CD4-positive, alpha-beta T cell (primary cell): ENCODE measurements at places on chromosomes 3 and 15. TPM values are rescaled to one million over a fixed set of nuclear protein-coding genes. Genes with fewer than 3 reads are reported as not detected.

- no peak overlapping the region for H3K27ac ChIP-seq
- no peaks in the 10 kb centered on the region for H3K27me3 ChIP-seq
- H3K36me3 ChIP-seq = no peaks in the 10 kb centered on the region
- H3K4me1 ChIP-seq = peaks cover 12% of the 10 kb centered on the region
Measured at GRCh38 chr15:57037548-57037947, 119.1 kb downstream of the TCF12 start.

DNA sequence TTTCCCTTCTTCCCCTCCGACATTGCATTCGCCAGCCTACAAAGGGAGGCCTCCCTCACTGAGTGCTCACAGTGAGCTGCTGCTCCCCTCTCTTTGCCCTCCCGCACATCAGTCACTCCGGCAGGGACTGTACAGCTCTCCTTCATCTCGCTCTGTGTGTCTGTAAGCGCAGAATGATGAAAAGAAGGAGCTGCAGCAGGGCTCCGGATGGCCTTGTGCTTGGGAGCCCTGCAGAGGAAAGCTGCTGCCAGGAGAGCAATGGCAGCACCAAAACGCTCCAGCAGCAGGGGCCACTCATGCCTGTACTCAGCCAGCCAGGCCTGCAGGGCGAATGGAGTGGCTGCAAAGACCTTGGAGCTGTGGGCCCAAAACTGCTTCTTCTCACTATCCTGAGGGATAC lies 107.0 kb upstream of the NSMCE3 start:
- H3K36me3 ChIP-seq = no peaks in the 10 kb centered on the region
- H3K27ac ChIP-seq = no peak overlapping the region
- no peaks in the 10 kb centered on the region for H3K4me1 ChIP-seq

DNA sequence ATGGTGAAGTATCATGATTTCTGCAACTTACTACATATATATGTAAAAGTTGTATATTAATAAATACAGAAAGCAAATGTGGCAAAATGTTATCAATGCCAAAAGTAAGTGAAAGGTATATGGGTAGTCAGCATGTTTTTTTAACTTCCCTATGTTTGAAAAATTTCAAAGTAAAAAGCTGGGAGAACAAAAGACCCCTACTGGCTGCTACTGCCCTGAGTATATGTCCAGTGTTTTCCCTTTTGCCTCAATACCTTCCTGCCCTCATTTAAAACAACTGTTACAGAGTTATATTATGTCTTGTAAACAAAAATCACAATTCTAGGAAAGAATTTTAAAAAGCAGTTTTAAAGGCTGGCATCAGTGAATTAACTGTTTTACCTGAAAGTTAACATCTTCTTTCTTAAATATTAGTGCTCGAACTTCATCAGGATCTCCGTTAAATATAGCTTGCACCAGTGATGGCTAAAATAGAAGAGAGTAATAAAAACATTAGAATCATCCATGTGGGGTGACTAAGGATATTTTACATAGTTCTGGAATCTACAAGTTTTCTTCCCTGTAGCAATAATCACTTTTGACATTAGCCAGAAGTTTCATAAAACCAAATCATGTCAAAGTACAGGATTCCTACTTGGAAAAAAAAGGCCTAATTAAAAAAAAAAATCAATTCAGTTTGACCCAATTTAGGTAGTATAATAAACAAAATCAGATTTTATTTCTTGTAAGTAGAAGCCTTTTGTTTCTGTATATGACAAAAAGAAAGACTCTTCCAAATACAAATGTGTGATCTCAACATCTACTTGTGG lies 2.7 kb downstream of the ANKRD28 start:
- H3K36me3 ChIP-seq = peaks cover 8% of the 10 kb centered on the region
- H3K4me1 ChIP-seq = peaks cover 8% of the 10 kb centered on the region
- no peaks in the 10 kb centered on the region for H3K27me3 ChIP-seq
- no peak for DNase-seq

- no peaks in the 10 kb centered on the region for H3K27me3 ChIP-seq
- H3K36me3 ChIP-seq = no peaks in the 10 kb centered on the region
- H3K27ac ChIP-seq = no peak overlapping the region
- no peaks in the 10 kb centered on the region for H3K4me1 ChIP-seq
- no peak overlapping the region for H3K4me3 ChIP-seq
- DNase-seq = no peak
Measured at GRCh38 chr3:66703501-66703900, 202.7 kb upstream of the LRIG1 start.

DNA sequence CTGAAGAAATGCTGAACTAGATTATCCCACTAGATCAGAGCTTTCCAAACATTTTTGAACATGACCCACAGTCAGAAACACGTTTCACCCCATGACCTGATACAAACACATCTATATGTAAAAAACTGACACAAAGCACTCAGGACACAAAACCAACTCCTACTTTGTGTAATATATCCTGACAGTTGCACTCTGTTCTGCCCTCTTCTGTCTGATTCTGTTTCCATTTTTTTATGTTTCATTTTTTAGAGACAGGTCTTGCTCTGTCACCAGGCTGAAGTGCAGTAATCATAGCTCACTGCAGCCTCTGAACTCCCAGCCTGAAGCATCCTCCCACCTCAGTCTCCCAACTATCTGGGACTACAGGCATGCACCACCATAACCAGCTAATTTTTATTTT lies 15.8 kb upstream of the RFTN1 start:
- no peak for DNase-seq
- H3K27me3 ChIP-seq = no peaks in the 10 kb centered on the region
- no peak overlapping the region for H3K4me3 ChIP-seq
- no peaks in the 10 kb centered on the region for H3K36me3 ChIP-seq

DNA sequence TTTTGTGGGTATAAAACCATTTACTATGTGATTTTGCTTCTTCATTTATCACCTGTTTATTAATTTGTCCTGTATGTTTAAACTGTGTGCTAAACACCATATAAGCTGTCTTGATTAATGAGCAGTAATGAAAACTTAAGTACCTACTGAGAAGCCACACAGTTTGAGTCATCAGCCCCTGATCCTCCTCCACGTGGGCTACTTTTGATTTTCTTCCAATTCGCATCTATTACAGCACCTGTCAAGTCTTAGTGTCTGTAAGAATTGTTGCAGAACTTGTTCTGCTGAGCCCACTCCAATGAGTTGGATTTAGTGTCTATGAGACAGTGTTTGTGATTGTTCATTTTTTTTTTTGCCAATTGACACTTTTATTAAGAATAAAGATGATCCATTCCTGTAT lies 16.8 kb downstream of the EPHA6 start:
- H3K27ac ChIP-seq = no peak overlapping the region
- H3K27me3 ChIP-seq = no peaks in the 10 kb centered on the region
- no peaks in the 10 kb centered on the region for H3K36me3 ChIP-seq
- no peak overlapping the region for H3K4me3 ChIP-seq
- H3K4me1 ChIP-seq = no peaks in the 10 kb centered on the region

DNA sequence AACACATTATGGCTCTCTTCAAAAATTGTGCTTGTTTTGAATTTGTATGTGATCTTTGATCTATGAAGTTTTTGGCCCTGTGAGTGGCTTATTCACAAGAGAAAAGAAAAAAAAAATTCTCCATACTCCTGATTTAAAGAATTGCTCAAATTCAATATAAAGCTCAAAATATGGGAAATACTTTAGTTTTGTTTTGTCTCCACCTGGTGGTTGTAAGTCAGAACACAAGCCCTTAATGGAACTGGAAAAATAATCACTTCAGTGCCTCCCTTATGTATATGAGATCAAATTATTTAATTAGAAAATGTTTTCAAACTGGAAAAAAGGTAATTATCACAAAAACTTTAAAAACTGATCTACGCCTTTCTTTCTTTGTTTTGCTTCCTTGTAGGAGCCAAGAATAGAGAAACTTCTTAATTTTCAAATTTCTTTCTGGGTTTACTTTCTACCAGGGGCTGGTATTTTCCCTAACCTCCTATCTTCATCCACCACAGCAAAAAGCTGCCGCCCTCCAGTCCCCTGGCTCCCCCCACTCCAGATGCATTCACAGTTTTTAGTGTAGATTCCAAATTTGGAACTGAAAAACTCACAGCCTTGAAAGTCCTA lies 50.6 kb downstream of the SERP1 start:
- peak; percentile 30 for DNase-seq
- no peaks in the 10 kb centered on the region for H3K4me1 ChIP-seq
- no peaks in the 10 kb centered on the region for H3K36me3 ChIP-seq
- no peak overlapping the region for H3K4me3 ChIP-seq
- H3K27me3 ChIP-seq = no peaks in the 10 kb centered on the region

- no peak overlapping the region for H3K27ac ChIP-seq
- no peak overlapping the region for H3K4me3 ChIP-seq
Measured at GRCh38 chr15:46778876-46779275, 938.4 kb upstream of the SEMA6D start.

GRCh38 chr15:73756390-73756789 lies 3.2 kb upstream of the INSYN1 start:
- no peak overlapping the region for H3K4me3 ChIP-seq
- no peak overlapping the region for H3K27ac ChIP-seq
- H3K4me1 ChIP-seq = peaks cover 4% of the 10 kb centered on the region
- H3K36me3 ChIP-seq = no peaks in the 10 kb centered on the region
- peaks cover 49% of the 10 kb centered on the region for H3K27me3 ChIP-seq

DNA sequence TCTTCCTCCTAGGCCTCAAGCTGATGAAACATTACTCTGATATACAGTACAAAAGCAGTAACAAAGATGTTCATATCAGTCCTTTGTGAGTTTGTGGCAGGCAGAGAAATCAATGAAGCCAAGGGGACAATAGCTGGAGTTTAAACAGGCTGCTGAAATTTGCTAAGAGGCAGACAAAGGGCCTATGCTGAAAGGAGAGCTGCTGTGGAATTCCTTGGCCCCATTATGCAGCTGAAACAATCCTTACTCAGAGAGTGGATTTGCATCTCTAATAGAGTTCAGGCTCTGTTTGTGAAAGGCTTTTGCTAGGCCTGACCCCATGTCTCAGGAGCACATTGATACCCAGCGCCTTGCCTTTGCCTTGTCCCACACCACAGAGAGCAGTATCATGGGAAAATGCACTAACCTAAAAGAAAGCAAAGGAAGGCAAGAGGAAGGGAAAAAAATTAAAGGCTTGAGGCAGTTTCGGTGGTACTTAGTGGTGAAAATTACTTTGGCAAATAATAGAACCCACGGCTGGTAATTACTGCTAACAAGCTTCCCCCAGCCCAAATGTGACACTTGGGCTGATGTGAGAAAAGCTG lies 195.0 kb upstream of the EPHA3 start:
- no peak overlapping the region for H3K4me3 ChIP-seq
- H3K4me1 ChIP-seq = no peaks in the 10 kb centered on the region
- DNase-seq = no peak
- no peaks in the 10 kb centered on the region for H3K36me3 ChIP-seq

DNA sequence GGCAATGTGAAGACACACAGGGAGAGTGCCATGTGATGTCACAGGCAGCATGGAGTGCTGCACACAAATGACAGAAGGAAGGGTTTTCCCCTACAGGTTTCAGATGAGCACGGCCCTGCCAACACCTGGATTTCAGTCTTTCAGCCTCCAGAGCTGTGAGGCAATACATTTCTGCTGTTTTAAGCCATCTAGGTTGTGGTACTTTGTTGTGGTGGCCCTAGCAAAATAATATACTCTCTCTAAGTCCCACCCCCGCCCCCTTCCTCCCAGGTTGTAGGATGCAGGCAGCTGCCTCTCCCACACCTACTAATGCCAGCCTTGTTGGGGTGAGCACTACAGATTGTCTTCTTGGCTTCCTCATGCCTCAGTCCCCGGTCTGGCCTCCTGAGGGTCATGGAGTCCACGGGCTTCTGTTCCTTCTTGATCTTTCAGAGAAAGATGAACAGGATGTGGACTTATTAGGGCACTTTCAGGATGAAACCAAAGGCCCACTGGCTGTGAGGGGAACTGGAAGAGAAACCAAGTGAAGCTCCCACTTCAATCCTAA lies 180.0 kb downstream of the CD47 start:
- no peak overlapping the region for H3K27ac ChIP-seq
- DNase-seq = no peak
- no peaks in the 10 kb centered on the region for H3K36me3 ChIP-seq
- H3K27me3 ChIP-seq = no peaks in the 10 kb centered on the region

DNA sequence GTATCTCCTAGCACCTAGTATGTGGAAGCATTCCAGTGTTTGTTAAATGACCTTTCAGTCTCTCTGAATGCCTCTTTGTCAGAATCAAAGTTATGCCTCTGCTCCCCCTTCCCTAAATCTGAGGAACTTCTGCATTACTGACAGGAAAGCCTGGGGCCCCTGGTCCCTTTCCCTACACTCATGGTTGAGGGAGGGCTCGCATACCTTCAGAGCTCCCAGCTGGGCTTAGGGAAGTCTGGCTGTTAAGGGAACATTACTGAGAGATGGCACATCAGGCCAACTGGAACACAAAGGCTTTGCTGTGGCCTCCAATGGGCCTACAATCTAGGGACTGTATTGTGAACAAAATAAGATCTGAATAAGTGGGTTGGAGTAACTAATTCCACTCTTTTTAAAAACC lies 10.3 kb downstream of the PKM start:
- no peaks in the 10 kb centered on the region for H3K27me3 ChIP-seq
- DNase-seq = no peak
- H3K4me1 ChIP-seq = peaks cover 39% of the 10 kb centered on the region
- peaks cover 77% of the 10 kb centered on the region for H3K36me3 ChIP-seq
- H3K4me3 ChIP-seq = no peak overlapping the region
- no peak overlapping the region for H3K27ac ChIP-seq

DNA sequence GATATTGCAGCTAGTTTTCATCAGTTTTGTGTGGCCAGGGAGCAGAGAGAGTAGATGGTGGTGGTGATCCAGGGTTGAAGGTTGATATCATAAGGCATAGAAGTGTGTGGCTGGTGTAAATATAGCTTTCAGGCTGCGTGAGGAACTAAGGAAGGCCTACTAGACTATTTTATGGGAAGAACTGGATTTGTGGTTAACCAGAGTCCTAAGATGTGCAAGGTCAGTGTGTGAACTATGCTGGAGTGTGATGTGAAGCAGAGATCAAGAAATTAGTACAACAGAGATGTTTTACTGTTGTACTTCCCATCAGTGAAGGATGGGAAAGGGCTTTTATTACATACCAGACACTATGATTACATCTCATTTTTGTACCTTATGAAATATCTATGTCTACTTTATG lies 41.5 kb downstream of the MAPK6 start:
- H3K27me3 ChIP-seq = no peaks in the 10 kb centered on the region
- H3K36me3 ChIP-seq = peaks cover 70% of the 10 kb centered on the region
- no peak for DNase-seq
- H3K27ac ChIP-seq = no peak overlapping the region
- no peak overlapping the region for H3K4me3 ChIP-seq

Gene WDR72
- total RNA-seq = not detected

Gene ASB14
- not detected for total RNA-seq

Gene XCR1
- 0.14 TPM for total RNA-seq

Gene CP
- total RNA-seq = not detected

Gene EIF4E3
- total RNA-seq = 50.4 TPM

Gene TUSC7
- total RNA-seq = not detected

Gene TLR9
- total RNA-seq = 0.08 TPM

Gene GHRL
- 1.1 TPM for total RNA-seq

Gene HEG1
- total RNA-seq = 32.6 TPM

Gene DZIP1L
- total RNA-seq = not detected
